ENCODE measurements at places on chromosomes 5 and 9.

GRCh38 chr5:136525597-136525996 is 160.3 kb upstream of the TRPC7 start:
- no peak for DNase-seq

GRCh38 chr5:171624396-171624795 is 161.2 kb upstream of the SMIM23 start:
- DNase-seq: no peak

DNA sequence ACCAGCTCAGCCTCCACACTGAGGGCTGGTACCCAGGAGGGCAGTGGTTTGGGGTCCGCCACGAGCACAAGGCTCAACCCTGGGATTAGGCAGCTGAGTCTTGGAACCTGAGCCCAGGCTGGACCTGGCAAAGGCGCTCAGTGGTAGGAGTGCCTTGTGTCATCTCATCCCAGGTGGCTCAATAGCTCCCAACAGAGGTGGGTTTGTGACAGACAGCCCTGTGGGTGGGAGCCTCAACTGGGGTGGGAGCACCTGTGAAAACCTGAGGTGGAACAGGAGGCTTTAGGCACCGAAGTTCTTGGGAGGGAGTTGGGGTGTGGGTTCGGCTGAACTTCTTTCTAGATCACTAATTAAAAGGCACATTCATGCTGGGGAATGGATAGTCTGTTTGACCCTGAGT is 35.2 kb upstream of the SMU1 start:
- no peak for DNase-seq

- DNase-seq: no peak
These were observed 94.4 kb downstream of the TMEM215 start for GRCh38 chr9:32877639-32878217.

DNA sequence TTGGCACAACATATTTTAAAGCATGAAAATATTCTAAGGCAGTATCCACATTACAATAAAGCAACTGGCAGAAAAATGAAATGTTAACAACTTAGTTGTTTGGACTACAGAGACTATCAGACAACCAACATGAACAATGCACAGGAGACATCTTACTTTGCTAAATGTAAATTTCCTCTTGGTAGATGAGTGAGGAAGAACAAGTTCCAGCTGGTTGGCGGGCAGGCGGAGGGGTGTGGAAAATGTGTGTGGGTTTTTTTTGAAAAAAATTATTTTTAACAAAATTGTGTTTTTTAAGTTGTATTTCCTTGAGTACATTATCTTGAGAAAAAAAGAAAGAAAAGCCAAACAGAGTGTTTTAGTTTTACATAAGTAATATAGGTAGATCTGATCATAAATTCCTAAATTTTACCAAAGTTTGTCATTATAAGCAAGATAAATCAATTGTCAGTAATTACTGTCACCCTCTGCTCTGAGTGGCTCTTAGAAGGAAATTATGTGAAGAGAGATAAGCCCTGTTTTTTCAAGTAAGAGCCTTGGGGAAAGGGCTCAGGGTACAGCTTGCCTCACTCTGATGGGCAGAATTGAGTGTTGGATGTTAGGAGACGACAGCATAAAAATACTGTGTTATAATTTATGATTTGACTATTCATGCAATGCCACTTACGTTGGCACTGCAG is 42.5 kb downstream of the TMEM167A start:
- DNase-seq: no peak

- no peak for DNase-seq
These were observed 60.8 kb downstream of the ECPAS start for GRCh38 chr9:111423389-111423788.

- DNase-seq: no peak
These were observed 122.2 kb upstream of the ITGA1 start for GRCh38 chr5:52665559-52665958.
